ENCODE measurements at places on chromosomes 7 and 10.

DNA sequence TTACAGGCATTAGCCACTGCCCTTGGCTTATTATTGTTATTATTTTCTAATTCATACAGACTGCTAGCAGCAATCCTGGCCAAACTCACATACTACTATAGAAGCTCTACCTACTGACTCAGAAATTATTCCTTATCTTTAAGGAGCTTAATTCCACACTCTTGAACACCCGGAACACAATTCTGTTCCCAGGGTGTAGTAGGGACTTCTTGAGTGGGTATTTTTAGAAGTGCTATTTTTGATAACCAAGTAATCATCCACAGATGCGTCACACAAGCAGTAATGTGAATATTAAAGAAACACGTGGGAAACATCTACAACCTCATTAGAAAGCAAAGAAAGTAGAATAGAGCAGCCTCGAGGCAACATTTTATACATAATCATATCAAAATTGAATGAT lies 149.2 kb downstream of the PTEN start:
- no peak for DNase-seq

- DNase-seq = peak; percentile 37
Measured at GRCh38 chr10:132645630-132646442, 108.2 kb downstream of the INPP5A start.

GRCh38 chr10:133419211-133419950 lies 5.0 kb downstream of the SPRN start:
- peak; percentile 72 for DNase-seq

- DNase-seq = no peak
Measured at GRCh38 chr10:19767876-19768275, 48.4 kb upstream of the PLXDC2 start.

GRCh38 chr10:129761197-129761972 lies 202.7 kb downstream of the EBF3 start:
- DNase-seq = no peak

DNA sequence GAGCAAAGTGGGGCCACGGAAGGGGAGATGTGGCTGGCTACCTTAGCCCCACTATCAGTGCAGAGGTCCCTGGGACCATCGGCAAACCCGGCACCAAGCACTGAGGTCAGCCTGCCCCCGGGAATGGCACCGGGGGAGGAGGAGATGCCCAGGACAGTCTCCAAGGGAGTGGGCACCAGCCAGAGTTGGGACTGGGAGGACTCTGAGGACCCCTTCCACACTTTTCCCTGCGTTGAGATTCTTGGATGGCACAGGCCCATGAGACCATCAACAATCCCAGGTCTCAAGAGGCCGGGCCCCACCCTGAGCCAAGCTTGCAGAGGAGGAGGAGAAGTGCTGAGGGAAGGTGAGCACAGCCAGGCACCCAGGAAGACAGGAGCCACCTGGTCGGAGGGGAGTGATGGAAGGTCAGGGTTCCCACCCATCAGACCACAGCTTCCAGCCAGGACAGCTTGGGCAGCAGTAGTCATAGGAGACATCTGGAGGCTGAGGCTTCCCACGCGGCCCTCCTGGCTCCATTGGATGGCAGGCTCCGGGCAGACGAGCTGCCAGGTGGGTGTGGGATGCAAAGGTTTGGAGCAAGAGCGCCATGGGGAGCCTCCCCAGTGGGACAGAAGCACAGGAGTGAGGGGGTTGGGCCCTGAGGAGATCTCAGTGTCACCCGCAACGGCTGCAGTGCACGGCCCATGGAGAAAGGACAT lies 2.6 kb upstream of the OPN4 start:
- DNase-seq = peak; percentile 46

GRCh38 chr7:41193738-41194282 lies 509.1 kb downstream of the INHBA start:
- DNase-seq = peak; percentile 23

GRCh38 chr10:129853562-129853903 lies 110.5 kb downstream of the EBF3 start:
- DNase-seq = no peak

DNA sequence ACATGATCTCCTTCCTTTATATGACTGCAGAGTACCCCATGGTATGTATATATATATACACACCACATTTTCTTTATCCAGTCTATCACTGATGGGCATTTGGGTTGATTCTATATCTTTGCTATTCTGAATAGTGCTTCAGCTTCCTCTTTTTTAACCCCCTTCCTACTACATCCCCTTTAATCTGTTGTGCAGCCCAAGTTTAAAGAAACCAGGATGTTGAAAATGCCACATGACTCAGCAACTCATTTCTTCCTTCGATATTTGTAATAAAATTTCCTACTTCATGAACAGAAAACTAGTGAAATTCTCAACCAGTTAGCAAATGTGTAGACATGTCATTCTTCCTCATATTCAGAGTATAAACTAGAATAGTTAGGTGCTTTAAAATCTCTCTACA lies 1245.7 kb upstream of the SORCS1 start:
- DNase-seq = no peak

GRCh38 chr10:103802637-103803353 lies 52.6 kb downstream of the SH3PXD2A start:
- DNase-seq = no peak

DNA sequence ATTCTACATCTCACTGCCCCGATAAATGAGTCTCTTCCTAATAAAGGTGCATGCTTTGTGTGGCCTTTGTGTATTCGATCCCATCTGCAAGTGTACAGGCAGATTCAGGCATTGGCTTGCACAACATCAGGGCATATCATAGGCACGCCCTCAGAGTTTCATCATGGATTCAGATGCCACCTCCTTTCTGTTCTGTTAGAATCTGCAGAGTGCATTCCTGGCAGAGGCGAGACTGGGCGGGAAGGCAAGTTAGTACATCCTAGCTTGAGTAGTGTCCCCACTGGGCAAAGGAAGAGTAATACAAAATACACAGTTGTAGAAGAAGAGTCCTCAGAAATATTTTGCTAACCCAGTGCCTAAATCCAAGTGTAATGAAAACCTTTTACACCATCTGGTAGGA lies 346.5 kb upstream of the GALNT17 start:
- DNase-seq = no peak

DNA sequence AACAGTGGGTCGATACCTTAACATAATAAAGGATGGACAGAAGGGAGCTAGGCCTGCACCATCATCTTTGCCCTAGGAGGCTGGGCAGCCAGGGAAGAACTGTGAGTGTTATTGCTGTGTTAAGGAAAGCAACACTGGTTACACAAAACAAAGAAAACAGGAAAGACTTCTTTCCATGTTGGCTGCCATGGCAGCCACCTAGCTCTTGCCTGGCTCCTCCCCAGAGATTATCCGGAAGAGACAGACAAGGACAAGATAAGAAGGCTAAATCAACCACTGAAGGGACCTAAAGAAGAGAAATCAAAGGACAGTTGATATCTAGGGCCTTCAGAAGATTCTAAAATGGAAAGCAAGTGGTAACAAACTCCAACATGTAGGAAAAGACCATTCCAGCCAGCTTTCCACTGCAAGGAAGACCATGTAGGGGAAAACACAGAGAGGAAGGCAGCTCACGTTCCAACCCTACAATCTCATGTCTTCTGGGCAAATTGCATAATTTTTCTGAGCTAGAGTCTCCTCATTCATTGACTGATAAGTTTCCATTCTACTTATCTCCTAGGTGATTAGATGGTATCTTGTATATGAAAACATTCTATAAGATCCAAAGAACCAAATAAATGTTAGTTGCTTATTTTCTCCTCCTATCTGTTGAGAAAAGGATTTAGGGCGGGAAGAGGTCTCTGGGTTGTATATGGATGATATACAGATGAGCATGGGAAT lies 51.2 kb downstream of the SP8 start:
- DNase-seq = no peak

DNA sequence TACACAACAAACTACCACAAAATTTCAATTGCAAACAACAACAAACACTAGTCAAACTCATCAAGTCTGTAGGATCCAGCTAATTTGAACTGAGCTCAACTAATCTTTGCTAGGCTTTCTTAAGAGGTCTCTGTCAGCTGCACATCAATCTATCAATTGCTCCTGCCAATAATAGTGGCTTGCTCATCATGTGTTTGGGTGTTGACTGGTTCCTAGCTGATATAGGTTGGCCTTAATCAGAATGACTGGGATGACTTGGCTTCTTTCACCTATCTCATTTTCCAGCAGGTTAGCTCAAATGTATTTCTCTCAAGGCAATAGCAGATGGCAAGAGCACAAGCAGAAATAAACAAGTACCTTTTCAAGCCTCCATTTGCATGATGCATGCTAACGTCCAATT lies 370.3 kb upstream of the NFE2L3 start:
- no peak for DNase-seq

GRCh38 chr7:3897430-3898372 lies 596.6 kb downstream of the SDK1 start:
- DNase-seq = peak; percentile 67

DNA sequence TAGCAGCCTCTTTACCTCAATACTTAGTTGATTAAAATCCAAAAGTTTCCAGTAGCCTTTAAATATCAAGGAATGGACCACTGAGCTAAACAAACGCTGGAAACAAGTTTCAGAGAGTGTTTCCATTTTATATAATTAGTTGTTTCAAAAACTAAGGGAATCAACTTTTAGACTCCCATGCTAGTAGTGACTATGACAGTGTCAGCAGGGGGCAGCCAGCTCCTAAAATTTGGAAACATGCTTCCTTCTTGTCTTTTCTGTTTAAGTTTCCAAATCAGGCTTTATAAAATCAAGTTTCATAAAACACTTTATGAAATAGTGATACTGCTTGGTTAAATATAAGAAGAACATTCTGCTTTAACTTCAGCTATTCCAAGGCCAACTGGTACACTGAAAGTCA lies 138.2 kb upstream of the TMEM229A start:
- no peak for DNase-seq

DNA sequence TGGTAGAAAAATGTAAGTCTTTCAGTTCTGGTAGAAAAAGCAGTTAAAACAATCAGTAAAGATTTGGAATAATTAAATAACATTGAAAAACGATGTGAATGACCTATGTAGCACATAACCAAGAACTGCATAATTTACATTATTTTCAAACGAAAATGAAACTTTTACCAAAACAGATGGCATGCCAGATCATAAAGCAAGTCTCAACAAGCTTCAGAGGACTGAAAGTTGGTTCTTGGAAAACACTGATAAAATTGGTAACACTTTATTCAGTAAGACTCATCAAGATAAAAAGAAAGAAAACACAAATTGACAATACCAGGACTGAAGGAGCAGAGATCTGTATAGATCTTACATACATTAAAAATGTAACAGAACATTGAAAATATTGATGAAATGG lies 92.8 kb downstream of the VIPR2 start:
- DNase-seq = no peak

DNA sequence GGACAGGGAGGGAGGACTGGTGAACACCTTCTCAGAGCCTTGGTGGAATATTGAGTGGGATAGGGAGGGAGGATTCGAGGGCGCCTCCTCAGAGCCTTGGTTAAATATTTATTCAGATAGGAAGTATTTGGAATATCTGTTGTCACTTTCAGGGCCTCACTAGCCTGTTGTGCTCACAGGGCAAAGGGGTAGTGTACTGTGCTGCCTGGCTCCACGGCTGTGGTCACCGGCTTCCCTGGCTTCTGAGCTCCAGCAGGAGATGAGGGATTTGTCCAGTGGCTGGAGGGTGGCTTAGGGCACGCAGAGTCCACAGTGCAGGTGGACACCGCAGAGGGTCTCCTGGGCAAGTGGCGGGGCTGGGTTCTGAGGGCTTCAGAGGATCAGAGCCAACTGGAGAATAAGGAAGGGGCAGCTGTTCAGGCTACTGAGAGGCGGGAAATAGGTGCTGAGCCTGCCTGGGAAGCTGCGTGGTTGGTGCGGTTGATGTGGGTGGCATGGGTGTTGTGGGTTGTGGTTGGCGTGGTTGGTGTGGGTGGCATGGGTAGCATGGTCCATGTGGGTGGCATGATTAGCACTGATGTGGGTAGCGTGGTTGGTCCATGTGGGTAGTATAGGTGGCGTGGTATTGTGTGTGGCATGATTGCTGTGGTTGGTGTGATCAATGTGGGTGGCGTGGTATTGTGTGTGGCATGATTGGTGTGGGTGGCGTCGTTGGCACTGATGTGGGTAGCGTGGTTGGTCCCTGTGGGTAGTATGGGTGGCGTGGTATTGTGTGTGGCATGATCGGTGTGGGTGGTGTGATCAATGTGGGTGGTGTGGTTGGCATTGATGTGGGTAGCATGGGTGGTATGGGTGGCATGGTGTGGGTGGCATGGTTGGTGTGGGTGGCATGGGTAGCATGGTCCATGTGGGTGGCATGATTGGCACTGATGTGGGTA lies 16.7 kb downstream of the INPP5A start:
- no peak for DNase-seq

- DNase-seq = no peak
Measured at GRCh38 chr7:48188776-48189520, 17.7 kb downstream of the ABCA13 start.

DNA sequence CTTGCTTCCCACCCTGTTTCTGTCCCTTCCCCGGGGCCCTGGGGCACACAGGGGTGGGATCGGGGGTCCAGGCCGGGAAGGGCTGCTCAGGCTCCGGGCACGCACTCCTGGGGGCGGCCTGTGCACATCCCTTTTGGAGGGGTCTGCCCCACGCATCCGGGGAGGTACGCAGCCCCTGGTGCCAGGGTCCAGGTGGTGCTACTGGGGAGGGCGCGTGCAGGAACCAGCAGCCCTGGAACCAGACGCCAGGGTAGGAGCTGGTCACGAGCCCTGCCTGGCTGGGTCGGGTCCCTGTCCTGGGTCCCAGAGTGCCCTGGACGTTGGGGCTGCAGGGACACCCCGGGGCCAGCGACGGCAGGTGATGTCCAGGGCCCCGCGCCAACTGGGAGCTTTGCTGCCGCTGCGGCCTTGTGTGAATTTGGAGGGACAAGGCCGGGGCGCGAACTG lies 53.4 kb downstream of the GLRX3 start:
- no peak for DNase-seq

GRCh38 chr10:111972109-111972508 lies 211.5 kb downstream of the GPAM start:
- no peak for DNase-seq

DNA sequence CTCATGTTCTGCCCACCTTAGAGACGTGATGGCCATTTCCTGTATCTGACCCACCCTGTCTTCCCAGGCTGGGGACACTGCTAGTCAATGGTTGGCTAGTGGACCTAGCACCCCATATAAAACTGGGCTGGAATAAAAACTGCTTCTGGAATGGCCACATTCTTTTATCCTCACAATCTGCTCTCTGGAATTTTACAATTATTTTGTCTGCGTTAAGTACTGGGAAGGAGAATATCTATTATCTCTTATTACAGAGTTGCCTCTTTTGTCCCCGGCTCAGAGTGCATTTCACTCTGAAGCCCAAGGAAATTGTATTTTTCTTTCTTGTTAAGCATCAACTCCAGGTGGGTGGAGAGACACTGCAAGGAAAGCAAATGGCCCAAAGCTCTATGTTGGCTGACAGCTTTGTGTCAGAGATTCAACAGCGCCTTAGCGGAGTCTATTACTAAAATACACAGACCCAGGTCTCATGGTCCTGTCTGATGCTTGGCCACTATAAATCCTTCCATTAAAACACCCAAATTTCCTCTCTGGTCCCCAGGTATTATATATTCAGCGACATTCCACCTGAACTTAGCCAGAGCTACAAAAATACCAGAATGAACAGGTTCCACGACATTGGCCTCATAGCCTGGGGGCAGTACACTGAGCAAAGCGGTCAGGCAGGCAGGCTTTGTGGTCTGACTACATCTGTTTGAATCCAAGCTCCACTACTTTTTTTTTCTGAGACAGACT lies 121.7 kb downstream of the PRPF18 start:
- peak; percentile 87 for DNase-seq

GRCh38 chr10:30158325-30158960 lies 99.1 kb upstream of the JCAD start:
- no peak for DNase-seq

- no peak for DNase-seq
Measured at GRCh38 chr7:3463696-3464095, 162.6 kb downstream of the SDK1 start.

- no peak for DNase-seq
Measured at GRCh38 chr7:68858497-68858896, 739.8 kb upstream of the AUTS2 start.
